NCI-H2081 (cell line): ENCODE measurements at places on chromosomes 11 and 22.

GRCh38 chr22:20130319-20130718 lies 1.3 kb upstream of the ZDHHC8 start:
- DNase-seq = peak; percentile 25

DNA sequence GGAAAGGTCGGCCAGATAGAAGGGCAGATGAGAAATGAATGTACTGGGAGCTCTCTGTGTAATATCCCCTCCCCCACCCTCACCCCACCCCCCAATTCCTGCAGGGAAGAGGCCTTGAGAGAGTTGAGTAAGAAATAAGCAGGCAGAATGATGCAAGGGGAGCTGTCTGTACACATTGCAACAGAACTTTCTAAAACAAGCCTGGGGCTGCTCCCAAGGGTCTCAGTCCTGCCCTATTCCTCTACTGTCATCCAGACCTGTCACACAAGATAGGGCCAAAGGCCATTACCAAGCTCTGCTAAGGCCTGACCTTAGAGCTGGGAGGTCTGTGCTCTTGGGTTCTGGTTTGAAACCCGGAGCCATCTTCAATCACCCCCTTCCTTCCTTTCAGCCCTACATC lies 5.7 kb upstream of the DGAT2 start:
- no peak for DNase-seq

GRCh38 chr11:128388206-128388815 lies 199.0 kb downstream of the ETS1 start:
- DNase-seq = no peak

GRCh38 chr11:120153221-120153620 lies 15.3 kb upstream of the TRIM29 start:
- DNase-seq = no peak

GRCh38 chr11:33667819-33668467 lies 32.7 kb downstream of the C11orf91 start:
- DNase-seq = no peak

DNA sequence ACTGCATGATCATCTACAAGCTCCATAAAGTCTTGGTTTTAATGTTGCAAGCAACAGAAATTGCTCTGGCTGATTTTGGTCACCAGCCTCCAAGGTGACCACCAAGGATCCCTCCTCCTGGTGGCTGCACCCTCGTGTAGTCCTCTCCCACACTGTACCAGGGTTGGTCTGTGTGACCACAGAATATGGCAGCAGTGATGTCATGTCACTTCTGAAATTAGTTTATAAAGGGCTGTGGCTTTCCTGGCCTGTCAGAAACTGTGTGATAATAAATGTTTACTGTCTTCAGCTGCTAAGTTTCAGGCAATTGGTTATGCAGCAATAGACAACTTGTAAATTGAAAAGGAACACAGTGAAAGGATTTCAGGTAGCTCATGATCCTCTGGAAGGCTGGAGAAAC lies 5.3 kb upstream of the PRDM11 start:
- DNase-seq = no peak

- no peak for DNase-seq
Measured at GRCh38 chr11:44600261-44600660, 34.8 kb downstream of the CD82 start.

GRCh38 chr22:43042101-43042780 lies 27.3 kb upstream of the PACSIN2 start:
- DNase-seq = peak; percentile 46

DNA sequence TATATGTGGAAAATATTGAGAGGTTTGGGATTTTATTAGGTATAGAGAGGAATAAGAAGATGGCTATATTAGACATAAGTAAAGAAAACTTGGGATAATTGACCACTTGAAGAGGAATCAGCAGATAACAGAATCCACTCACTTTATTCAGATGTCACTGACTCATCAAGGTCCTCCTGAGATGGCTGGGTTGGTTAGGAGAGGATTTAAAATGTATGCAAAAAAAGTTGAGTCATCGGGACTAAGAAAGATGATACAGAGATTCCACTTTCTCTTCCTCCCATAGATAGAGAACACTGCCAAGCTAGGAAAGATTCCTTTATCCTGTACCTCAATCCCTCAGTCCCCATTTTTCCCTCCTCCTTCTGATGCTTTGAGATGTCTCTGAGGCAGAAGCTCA lies at the start of gene OR6A2:
Gene OR6A2 (minus strand): TSS at position 288 of the 400 bp plus-strand sequence. CDS start 3,981 bp downstream, outside the sequence.
- DNase-seq = no peak

DNA sequence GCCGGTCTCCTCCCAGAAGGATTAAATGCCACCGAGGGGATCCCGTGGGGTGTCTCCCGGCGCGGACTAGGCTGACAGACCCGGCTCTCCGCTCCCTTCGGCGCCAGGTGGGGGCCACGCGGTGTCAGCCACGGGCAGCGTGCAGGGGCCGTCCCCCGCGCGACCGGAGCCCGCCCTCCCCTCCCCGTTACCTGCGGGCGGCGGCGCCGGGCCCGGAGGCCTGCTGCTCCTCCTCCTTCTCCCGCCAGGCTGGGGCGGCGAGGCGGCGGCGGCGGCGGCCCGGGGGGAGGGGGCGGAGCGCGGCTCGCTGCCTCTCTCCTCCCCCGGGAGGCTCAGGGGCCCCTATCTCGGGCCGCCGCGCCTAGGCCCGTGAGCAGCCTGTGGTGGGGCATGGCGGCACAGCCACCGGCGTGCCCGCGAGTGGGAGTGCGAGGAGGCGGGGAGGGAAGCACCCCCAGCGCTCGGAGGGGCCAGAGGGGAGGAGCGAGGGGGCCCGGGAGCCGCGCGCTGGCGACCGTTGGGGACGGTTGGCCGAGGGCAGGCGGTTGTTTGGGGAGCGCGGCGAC lies 450 bp downstream of the ZBTB44 start:
- DNase-seq = peak; percentile 84

GRCh38 chr11:114738954-114739353 lies 60.6 kb downstream of the NXPE2 start:
- peak; percentile 79 for DNase-seq

GRCh38 chr11:95494856-95495255 lies 263.9 kb upstream of the SESN3 start:
- no peak for DNase-seq
